Kidney epithelial cell (primary cell): ENCODE measurements at places on chromosomes 2 and 18. TPM values are rescaled to one million over a fixed set of nuclear protein-coding genes. Genes with fewer than 3 reads are reported as not detected.

The CREG2 gene
- 0.07 and 0.17 TPM in 2 replicates for total RNA-seq

The CLEC4F gene
- total RNA-seq = not detected in 2 replicates

- no peak for DNase-seq
Measured at GRCh38 chr2:122851972-122852531, 1096.6 kb downstream of the TSN start.

The POTEF gene
- total RNA-seq = not detected in 2 replicates
